HS-5 (cell line): ENCODE measurements at places on chromosomes 5 and 9.

- DNase-seq = no peak
Observed at GRCh38 chr9:131477367-131477766, 25.4 kb upstream of the POMT1 start.

DNA sequence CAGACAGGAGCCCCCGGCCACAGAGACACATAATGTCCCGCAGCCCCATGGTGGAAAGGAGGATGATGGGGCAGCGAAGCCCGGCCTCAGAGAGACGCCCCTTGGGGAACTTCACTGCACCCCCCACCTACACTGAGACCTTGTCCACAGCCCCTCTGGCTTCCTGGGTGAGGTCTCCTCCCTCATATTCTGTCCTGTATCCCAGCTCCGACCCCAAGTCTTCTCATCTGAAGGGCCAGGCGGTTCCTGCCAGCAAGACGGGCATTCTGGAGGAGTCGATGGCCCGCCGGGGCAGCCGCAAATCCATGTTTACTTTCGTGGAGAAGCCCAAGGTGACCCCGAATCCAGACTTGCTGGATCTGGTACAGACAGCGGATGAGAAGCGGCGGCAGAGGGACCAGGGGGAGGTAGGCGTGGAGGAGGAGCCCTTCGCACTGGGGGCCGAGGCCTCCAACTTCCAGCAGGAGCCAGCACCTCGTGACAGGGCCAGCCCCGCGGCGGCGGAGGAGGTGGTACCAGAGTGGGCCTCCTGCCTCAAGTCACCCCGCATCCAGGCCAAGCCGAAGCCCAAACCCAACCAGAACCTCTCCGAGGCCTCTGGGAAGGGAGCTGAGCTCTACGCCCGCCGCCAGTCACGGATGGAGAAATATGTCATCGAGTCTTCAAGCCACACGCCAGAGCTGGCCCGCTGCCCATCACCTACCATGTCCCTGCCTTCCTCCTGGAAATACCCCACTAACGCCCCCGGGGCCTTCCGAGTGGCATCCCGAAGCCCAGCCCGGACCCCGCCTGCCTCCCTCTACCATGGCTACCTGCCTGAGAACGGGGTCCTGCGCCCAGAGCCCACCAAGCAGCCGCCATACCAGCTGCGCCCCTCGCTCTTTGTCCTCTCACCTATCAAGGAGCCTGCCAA is 8.9 kb downstream of the SYNPO start:
- DNase-seq = no peak

DNA sequence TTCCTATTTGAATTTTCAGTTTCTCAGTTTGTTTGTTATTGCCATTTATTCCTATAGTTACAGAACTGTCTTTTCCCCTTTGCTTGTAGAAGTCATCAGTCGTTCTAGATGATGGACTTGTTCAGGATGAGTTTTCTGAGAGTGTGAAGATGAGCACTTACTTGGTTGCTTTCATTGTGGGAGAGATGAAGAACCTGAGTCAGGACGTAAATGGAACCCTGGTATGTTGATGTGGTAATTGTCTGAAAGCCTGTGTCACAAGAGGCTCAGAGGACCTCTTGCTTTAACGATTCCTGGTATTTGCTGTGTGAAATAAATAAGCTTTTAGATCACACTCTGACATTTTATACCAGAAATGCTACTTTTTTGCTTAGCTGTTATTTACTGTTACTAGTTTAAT is 50.6 kb downstream of the LNPEP start:
- DNase-seq = no peak

- DNase-seq = no peak
Observed at GRCh38 chr5:105030153-105030552, 1467.6 kb upstream of the NUDT12 start.

DNA sequence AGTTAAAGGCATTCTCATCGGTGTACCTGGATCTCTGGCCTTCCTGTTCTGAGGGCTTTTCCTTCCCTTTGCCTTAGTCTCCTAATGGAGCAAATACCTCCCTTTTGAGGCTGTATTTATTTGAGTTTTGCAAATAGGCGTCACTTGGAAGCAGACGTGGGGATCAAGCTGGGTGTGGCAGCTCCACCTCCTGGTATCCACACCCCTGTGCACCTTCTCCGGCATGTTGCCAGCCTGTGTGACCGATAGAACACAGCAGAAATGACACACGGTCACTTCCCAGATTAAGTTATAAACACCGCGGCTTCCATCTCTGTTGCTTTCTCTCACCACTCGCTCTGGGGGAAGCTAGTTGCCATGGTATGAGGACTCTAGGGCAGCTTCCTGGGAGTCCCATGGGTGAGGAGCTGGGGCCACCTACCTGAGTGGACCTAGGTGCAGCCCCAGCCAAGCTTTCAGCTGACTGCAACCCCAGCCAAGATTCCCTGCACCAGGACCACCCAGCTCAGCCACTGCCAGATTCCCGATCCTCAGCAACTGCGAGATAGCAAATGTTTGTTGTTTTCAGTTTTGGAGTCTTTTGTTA is 214.4 kb upstream of the MVB12B start:
- DNase-seq = no peak

DNA sequence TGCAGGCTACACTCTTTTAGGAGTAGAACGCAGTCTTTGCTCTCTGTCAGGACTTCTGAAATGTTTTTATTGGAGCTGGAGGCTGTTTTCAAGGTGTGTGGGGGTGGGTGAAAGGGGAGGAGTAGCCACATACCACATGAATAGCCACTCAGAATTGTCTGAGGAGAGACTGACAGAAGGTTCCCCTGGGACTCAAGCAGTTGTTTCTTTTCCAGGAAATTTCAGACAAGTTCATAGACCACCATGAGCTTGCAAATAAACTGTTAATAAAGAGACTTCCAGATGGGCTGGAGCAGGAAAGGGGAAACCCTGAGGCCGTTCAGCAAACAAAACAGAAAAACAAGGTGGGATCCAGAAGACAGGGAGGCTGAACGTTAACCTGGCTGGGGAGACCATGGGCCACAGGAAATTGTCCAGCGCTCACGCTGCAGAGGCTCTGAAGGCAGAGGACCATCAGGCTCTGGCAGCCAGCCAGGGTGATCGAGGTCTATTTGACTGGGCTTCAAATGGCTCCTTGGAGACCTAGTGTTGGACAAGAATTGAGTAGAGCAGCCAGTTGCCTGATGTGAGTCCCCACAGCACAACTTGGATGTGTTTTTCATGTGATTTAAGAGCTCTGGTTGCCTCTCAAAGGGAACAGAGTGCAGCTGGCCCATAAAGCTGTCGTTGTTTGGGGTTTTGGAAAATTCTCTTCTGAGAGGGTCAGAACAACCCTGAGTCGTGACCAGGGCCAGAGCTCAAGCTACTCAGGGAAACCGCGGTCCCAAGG is 159.2 kb upstream of the RAI14 start:
- no peak for DNase-seq

DNA sequence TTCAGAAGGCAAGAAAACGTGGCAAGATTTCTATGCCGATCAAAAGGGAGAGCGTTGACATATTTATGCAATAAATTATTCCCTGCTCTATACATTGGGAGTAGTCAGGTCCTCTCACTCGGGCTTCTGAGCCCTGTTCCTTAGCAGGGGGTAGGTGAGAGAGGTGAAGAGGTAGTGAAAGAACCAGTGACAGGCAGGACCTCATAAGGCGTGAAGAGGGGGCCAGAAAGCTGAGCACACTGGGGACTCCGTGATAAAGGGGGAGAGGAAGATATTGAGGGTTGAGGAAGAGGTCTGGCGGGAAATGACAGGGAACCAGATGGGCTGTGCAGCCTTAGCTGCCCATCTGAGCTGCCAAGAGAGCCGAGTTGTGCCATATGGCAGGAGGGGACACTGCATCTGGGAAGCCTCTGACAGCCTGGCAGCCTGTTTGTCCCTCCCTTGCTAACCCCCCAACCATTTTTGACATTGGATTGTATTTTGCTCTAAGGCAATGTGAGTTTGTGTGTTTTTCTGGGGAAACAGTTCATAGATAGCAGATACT is 782 bp upstream of the CDC20B start:
- DNase-seq = no peak

- DNase-seq = no peak
Observed at GRCh38 chr5:119290161-119290569, 65.7 kb upstream of the TNFAIP8 start.

GRCh38 chr5:178797101-178797521 is 62.6 kb upstream of the ZNF354B start:
- DNase-seq = no peak

GRCh38 chr5:153619771-153620170 is 129.3 kb downstream of the GRIA1 start:
- DNase-seq = no peak

GRCh38 chr5:88761269-88761850 is 121.6 kb downstream of the MEF2C start:
- DNase-seq = no peak

- no peak for DNase-seq
Observed at GRCh38 chr9:61665330-61665751, 475.5 kb downstream of the SPATA31A7 start.

- no peak for DNase-seq
Observed at GRCh38 chr9:90300611-90301276, 341.9 kb downstream of the DIRAS2 start.

GRCh38 chr9:125659201-125659840 is 47.7 kb downstream of the MAPKAP1 start:
- DNase-seq = no peak

DNA sequence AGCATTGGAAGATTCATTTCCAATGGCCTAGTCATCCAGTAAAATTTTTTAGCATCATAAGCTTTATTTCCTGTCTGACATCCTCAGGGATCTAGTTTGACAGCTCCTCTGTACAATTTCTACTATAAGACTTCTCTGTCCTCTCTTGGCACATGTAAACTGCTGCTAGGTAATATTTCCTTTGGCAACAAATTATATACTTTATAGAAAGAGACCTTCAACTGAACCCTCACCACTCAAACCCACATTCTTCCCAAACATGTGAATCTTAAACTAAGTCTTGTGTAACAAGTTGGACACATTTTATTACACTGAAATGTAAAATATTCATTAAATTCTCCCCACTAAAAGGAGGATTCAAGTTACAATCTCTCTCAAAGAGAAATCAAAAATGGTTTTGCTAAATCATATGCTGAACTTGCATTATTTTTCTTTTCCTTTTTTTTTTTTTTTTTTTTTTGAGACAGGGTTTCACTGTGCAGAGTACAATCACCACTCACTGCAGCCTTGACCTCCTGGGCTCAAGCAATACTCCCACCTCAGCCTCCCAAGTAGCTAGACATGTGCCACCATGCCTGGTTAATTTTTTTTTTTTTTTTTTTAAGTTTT is 36.9 kb downstream of the SCAI start:
- DNase-seq = no peak

- DNase-seq = no peak
Observed at GRCh38 chr9:104745852-104746251, 1.6 kb upstream of the NIPSNAP3A start.

- DNase-seq = peak; percentile 84
Observed at GRCh38 chr5:151741678-151742423, 16.6 kb downstream of the ATOX1 start.

GRCh38 chr5:90022002-90022710 is 387.4 kb downstream of the CETN3 start:
- DNase-seq = no peak

DNA sequence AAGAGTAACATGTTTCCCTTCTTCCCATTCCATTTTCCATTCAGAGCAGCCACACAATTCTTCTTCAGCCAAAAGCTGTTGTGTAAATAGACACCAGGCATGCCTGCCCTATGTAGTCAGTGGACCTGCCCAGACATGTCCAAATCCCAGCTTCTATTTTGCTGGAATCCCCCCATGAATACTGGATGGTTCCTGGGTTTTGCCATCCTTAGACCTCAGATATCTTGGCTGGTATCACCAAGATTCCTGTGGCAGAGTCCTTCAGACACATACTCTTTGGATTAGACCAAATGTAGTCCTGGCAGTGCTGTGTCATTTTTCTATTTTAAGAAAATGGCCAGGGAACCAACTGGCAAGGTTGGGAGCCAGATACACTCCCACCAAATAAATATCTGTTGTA is 10.3 kb downstream of the FST start:
- peak; percentile 80 for DNase-seq

GRCh38 chr5:176888016-176888864 is 10.9 kb downstream of the HK3 start:
- no peak for DNase-seq

DNA sequence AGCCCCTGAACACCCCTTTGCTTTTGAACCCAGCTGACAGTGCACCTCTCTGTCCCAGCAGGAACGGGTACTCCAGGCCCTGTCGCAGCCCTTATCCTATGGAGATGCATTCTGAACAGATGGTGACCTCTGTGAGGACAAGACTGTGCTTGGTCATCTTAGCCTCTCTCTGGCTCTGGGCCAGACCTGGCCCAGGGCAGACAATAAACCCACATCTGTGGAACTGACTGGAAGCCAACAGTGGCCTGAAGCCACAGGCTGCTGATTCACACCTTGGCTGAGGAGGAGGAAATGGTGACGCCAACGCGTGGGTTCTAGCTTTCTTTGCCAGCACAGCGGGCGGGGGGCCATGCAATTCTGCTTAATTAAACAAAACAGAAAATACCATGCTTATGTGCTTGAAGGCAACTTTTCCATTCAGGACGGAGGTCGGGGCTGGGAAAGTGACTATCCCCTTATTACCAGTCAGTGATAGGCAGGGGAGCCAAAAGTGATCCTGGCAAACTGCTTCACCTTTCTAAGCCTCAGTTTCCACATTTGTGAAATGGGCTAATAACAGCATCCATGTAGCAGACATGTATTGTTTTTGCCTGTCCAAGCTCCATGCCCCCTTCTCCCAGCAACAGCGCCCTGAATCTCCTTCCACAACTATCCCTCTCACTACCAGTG is 10.8 kb downstream of the SH3PXD2B start:
- DNase-seq = peak; percentile 87

GRCh38 chr5:35920890-35921289 is 17.5 kb downstream of the CAPSL start:
- no peak for DNase-seq

DNA sequence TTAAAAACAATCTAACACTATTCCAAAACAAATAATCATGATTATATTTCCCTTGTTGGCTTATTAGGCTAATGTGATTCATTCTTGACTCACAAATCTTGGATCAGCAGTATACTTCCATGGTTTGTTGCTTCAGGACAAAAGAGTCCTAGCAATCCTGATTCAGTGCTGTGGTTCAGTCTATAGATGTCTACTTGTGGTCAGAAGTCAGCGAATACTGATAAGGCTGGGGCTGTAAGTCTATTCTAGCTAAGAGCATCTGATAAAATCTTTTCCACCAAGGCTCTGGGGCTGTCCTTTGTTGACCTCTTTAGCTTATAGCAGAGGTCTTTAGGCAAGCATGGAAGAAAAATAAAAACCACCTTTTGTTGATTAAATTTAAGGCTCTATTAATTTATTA is 4.4 kb upstream of the SMIM3 start:
- peak; percentile 57 for DNase-seq

- DNase-seq = no peak
Observed at GRCh38 chr5:84215521-84215920, 169.2 kb downstream of the EDIL3 start.
